Right renal cortex interstitium (tissue), 3 donors: ENCODE measurements at places on chromosomes 7 and 10. TPM values are rescaled to one million over a fixed set of nuclear protein-coding genes. Genes with fewer than 3 reads are reported as not detected.

AGAP6 gene
- polyA plus RNA-seq = 15.4 TPM

SFRP4 gene
- 1.5 TPM for polyA plus RNA-seq

AGMO gene
- polyA plus RNA-seq = 1.2 TPM

DNA sequence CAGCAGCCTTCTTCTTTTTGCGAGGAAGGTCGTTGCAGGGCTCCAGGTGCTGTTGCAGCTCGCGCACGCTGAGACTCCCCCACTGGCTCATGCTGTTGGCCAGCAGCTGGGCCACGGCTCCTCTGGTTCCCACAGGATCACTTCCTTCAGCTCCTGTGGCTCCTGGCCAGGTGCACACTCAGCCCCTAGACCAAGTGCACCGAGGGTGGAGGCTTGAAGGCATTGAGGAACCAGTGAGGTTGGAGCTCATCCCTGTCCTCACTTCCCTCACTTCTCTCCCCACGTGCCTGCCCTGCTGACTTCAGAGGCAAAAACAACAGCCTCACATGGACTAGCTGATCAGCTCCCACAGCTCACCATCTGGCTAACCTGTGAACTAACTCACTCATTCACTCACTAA is 46.2 kb upstream of the ADRB1 start:
- no peak for DNase-seq

GRCh38 chr7:101874028-101874427 is 56.6 kb downstream of the CUX1 start:
- no peak for DNase-seq
